ENCODE measurements at places on chromosomes 12 and 14.

DNA sequence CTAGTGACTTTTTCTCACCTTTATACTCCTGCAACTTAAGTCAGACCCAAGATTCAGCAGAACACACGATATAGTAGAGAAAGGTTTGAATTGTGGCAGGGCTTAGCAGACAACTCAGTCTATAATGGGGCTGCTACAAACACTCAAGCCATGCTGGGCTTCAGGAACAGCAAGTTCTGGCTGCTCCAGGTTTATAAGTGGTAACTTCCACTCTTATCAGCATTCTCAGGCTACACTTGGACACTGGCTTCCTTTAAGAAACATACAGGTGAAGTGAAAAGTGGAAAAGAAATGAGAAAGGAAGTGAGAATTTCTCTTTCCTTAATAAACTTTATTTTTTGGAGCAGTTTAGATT, 21.7 kb downstream of the PLEKHD1 start:
- DNase-seq = no peak

DNA sequence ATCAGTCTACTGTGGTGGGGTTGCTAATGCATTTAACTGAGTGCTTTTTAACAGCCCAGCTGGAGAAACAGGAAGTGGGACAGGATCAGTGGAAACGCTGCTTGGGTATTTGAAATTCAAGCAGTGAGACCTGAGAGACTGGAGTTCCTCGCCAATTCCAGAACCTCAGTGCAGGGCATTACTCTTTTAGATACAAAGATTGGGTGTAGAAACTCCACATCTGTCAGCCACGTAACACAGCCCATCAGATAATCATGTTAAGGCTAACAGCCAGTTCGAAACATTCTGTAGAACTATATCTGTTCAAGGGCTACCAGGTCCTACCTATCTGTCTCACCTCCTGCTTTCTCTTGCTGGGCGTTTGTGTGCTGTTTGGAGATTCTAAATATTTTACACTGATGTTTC, 45.5 kb downstream of the RAD52 start:
- no peak for DNase-seq

GRCh38 chr14:30272848-30273832, 285.8 kb upstream of the G2E3 start:
- DNase-seq = no peak

- DNase-seq = no peak
Measured at GRCh38 chr12:121467638-121468498, 68.0 kb downstream of the RNF34 start.

GRCh38 chr12:43132291-43132690, 419.7 kb downstream of the ADAMTS20 start:
- no peak for DNase-seq

DNA sequence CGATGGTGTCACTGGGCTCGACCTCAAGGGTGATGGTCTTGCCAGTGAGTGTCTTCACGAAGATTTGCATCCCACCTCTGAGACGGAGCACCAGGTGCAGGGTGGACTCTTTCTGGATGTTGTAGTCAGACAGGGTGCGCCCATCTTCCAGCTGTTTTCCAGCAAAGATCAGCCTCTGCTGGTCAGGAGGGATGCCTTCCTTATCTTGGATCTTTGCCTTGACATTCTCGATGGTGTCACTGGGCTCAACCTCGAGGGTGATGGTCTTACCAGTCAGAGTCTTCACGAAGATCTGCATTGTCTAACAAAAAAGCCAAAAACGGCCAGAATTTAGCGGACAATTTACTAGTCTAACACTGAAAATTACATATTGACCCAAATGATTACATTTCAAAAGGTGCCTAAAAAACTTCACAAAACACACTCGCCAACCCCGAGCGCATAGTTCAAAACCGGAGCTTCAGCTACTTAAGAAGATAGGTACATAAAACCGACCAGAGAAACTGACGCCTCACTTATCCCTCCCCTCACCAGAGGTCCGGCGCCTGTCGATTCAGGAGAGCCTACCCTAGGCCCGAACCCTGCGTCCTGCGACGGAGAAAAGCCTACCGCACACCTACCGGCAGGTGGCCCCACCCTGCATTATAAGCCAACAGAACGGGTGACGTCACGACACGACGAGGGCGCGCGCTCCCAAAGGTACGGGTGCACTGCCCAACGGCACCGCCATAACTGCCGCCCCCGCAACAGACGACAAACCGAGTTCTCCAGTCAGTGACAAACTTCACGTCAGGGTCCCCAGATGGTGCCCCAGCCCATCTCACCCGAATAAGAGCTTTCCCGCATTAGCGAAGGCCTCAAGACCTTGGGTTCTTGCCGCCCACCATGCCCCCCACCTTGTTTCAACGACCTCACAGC, 717 bp downstream of the UBC start:
- DNase-seq = peak; percentile 92

GRCh38 chr12:34363050-34363673, 340.9 kb downstream of the ALG10 start:
- no peak for DNase-seq

GRCh38 chr14:65560340-65561027, 148.0 kb downstream of the FUT8 start:
- DNase-seq = no peak

- DNase-seq = no peak
Measured at GRCh38 chr12:127928615-127929571, 338.1 kb upstream of the TMEM132C start.

DNA sequence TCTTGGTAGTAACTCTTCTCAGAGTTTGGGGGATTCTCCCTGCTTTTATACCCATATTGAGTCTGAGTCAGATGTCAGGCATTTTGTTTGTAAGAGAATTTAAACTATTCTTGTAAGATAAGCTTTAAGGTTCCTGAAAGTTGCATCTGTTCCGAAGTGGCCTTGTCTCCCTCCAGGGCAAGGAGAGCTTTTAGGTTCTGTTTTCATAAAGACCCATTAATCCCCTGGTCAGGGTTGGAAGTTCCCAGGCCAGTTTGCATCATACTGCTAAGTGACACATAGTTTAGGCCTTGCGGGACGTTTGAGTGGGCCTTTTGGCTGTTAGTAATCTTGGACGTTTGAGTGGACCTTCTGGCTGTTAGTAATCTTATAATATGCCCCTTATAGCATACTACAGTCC, 396.7 kb downstream of the NPAS3 start:
- no peak for DNase-seq

DNA sequence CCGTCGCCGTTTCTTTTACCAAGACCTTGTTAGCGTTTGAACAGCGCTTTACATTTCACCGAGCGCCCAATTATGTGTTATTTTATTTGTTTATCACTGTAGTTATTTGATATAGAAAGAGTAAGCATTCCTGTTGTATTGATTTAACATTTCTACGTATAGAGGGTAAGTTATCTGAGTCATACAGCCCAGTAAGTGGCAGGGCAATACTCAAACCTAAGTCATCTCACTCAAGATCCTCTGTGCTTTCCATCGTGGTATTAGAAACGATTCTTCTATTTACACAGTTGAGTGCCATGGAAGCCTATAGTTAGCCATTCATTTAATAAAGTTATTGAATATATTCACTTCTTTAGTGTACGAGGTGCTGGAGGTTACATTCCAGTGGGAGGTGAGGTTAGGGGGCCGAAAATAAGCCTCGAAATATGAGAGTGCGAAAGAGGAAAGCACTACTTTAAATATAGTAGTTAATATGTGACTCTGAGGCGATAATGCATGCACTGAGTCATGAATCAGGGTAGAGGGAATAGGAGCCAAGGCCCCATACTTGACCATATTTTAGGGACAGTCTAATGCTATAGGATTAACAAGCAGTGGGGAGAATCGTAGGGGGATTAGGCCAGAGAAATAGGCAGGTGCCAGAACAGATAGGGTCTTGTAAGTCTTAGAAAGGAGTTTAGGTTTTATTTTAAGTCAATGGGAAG, 629 bp downstream of the RAD51AP1 start:
- no peak for DNase-seq

DNA sequence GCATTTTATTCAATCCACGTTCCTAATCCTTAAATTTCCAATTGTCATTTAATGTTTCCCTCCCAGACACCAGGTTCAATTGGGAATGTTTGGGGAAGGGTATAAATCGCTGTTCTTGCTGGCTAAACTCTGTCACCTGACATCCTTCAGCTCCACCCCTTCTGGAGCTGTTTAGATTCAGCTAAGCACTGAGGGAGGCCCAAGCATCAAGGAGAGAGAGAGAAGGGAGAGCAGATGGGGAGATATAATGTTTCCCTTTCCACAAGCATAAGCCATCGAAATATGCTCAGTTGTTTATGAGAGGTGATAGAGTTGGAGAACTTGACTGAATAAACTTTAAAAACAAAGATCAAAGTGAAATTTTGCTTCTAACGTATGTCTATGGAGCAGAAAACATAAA, 1.8 kb downstream of the ABCC9 start:
- no peak for DNase-seq

- DNase-seq = no peak
Measured at GRCh38 chr14:70107309-70107708, 81.4 kb downstream of the SLC8A3 start.

- no peak for DNase-seq
Measured at GRCh38 chr12:59699421-59700152, 103.8 kb downstream of the SLC16A7 start.

GRCh38 chr12:12600659-12601058, 11.0 kb upstream of the CREBL2 start:
- DNase-seq = no peak

GRCh38 chr14:94031161-94031882, 5.2 kb downstream of the OTUB2 start:
- DNase-seq = no peak

DNA sequence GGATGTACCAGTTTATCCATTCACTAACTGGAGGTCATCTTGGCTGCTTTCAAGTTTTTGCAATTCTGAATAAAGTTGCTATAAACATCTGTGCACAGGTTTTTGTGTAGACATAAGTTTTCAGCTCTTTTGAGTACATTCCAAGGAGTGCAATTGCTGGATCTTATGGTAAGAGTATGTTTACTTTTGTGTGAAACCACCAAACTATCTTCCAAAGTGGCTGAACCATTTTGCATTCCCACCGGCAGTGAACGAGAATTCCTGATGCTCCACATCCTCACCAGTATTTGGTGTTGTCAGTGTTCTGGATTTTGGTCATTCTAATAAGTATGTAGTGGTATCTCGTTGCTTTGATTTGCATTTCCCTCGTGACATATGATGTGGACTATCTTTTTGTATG, 150.5 kb upstream of the BCL2L14 start:
- no peak for DNase-seq

DNA sequence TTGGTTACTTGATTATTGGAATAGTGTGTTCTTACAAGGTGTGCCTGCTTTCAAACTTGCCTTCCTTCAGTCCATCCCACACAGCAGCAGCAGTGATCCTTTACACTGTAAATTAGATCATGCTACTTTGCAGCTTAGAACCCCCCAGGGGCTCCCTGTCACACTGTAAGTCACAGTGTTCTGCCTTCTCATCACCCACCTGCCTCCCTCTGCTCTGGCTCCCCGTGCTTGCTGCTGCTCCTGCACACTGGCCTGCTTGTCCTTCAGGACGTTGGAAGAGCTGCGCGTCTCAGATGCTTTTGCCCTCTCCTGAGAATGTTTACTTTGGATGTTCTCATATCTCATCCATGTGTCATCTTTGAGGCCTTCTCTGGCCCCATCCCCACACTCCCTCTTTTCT, 27.3 kb downstream of the ZC3H14 start:
- DNase-seq = no peak

DNA sequence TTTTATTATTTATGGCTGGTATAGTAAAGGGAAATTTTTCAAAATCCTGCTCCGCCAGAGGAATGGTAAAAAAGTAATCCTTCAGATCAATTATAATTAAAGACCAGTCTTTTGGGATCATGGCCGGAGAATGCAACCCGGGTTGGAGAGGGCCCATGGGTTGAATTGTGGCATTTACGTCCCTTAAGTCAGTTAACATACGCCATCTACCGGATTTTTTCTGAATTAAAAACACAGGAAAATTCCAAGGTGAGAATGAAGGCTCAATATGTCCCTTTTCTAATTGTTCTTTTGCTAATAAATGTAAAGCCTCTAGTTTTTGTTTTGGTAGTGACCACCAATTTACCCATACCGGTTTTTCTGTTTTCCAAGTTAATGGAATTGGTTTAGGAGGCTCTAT, 602.8 kb downstream of the ALG10 start:
- DNase-seq = no peak

- no peak for DNase-seq
Measured at GRCh38 chr12:128695697-128696096, 128.1 kb downstream of the SLC15A4 start.

DNA sequence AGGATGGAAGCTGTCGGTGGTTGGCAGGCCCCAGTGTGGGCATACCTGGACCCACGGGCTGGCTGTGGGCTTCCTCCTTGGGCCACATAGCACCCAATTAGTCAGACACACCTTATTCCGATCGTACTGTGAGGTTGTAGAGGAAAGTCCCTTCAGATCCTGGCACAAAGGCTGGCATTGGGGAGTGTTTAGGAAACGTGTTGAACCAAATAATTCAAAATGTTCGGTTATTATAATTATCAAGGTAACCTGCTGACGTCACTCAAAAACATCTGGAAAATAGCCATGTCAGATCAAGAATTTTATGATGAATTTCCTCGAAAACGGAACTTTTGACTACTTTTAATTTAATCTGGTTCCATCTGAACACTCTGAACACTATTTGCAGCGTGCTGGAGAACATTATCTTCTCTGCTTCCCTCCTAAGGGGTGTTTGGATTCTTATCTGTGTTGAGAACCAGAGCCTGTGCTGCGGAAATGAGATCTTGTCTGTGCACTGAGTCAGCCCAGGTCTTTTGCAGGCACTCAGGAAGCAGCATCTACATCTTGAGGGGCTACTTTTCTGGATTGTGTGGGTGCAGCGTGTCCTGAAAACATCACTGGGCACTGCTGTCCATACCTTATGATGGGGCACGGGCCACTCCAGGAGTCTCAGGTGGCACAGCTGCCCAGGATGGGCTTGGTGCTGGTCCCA, 100.3 kb downstream of the SLC25A47 start:
- no peak for DNase-seq

- no peak for DNase-seq
Measured at GRCh38 chr12:51361161-51362016, 14.9 kb upstream of the CELA1 start.

DNA sequence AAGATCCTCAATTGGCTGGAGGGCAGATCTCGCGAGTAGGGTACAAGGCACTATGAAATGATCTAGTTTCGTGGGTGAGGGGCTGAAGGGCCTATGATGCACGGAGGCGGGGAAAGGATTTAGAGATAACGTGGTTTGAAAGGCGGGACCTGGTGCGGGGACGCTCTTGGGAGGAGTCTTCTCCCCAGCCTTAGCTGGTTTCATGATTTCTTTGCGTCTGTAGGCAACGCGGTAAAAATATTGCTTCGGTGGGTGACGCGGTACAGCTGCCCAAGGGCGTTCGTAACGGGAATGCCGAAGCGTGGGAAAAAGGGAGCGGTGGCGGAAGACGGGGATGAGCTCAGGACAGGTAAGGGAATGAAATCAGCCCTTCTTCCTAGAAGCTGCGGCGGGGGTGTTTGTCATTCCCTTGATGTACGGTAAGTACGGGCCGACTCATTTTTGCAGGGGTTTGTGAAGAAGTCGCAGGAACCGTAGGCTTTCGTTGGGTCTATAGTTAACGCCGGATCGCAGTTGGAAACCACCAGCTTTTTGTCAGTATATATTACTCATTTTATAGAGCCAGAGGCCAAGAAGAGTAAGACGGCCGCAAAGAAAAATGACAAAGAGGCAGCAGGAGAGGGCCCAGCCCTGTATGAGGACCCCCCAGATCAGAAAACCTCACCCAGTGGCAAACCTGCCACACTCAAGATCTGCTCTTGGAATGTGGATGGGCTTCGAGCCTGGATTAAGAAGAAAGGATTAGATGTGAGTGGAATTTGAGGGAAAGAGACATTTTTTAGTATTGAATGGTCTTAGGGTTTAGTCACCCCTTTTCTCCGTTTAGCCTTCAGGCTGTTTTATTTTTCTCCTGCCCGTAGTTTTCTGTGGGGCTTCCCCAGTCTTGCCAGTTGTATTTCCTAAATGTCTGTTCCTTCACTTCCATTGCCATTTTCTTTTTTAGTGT, 602 bp downstream of the APEX1 start:
- no peak for DNase-seq

Measured in naive thymus-derived CD8-positive, alpha-beta T cell (primary cell).